ENCODE measurements at places on chromosomes 2 and 18. TPM values are rescaled to one million over a fixed set of nuclear protein-coding genes. Genes with fewer than 3 reads are reported as not detected.

- DNase-seq = peak; percentile 94
- no peak overlapping the region for H3K4me3 ChIP-seq
These were observed 73.2 kb downstream of the LRRFIP1 start for GRCh38 chr2:237700512-237701032.

GRCh38 chr2:73944714-73945113, 18.0 kb downstream of the DGUOK start:
- DNase-seq = no peak
- no peak overlapping the region for H3K4me3 ChIP-seq
- peaks cover 32% of the 10 kb centered on the region for H3K36me3 ChIP-seq
- no peaks in the 10 kb centered on the region for H3K4me1 ChIP-seq
- no peaks in the 10 kb centered on the region for H3K27me3 ChIP-seq

The SERPINB11 gene
- total RNA-seq = not detected

GRCh38 chr2:207167099-207167923, 1.6 kb upstream of the KLF7 start:
- peak overlapping the region; percentile 59 for H3K4me3 ChIP-seq
- DNase-seq = peak; percentile 80
- H3K27ac ChIP-seq = peak overlapping the region; percentile 97
- no peaks in the 10 kb centered on the region for H3K27me3 ChIP-seq
- peaks cover 13% of the 10 kb centered on the region for H3K4me1 ChIP-seq

The C2orf66 gene
- total RNA-seq = 0.04 TPM

The EPB41L5 gene
- 22.7 TPM for total RNA-seq

The LIMS3 gene
- total RNA-seq = 2.1 TPM

The AP1S3 gene
- total RNA-seq = 0.31 TPM

DNA sequence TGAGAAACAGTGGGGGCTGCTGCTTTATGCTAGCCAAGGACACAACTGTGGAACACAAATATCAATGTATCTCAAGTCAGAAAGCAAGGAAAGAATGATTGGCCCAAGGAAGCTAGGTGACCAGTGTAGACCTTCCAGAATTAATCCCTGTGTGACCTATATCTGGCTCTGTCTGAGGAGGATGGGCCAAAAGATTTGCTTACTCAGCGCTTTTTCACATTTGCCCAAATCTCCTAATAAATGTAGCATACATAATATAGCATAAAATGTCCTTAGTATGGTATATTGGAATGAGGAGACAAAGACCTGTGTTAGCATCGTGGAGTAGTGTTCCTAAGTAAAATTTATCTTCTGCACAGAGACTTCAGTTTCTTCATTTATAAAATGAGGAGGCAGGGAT, 66.7 kb upstream of the NT5C1B start:
- H3K4me3 ChIP-seq = no peak overlapping the region
- H3K27ac ChIP-seq = no peak overlapping the region
- DNase-seq = no peak
- no peaks in the 10 kb centered on the region for H3K36me3 ChIP-seq

The RUFY4 gene
- 0.27 TPM for total RNA-seq

DNA sequence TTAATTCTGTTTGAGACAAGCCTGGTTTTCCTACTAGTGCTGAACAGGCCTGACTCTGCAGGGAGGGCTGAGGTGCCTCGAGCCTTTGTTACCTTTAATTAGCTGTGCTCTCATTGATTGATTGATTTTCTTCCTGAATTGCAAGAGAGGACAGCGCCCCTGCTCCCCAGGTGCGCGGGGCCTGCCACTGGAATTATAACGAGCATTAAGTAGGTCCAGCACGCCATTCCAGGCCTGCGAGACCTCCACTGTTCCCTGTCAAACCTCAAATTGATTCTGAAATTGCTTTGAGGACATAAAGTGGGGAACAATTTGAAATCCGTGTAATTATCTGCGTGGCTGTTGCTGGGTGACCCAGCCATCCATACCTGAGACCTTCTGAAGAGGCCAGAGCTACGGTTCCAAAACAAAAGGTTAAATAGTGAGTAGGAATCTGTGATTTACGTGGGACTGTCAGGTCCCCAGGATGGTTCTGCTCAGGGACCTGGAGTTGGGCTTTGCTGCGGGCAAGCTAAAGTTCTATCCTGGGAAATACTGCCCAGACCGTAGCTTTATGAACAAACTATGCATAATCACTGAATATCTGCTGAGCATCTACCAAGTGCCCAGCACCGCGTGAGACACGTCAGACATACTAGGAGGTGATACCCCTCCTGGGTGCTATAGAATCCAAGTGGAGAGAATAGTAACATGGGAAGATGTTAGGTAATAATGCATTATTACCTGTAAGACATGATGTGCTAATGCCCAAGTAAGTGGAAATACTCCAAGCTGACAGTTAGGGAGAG, 104.1 kb downstream of the ZBTB7C start:
- no peak overlapping the region for H3K27ac ChIP-seq
- no peak for DNase-seq
- H3K4me1 ChIP-seq = peaks cover 21% of the 10 kb centered on the region
- no peaks in the 10 kb centered on the region for H3K36me3 ChIP-seq
- H3K4me3 ChIP-seq = no peak overlapping the region
- H3K27me3 ChIP-seq = no peaks in the 10 kb centered on the region

GRCh38 chr2:43273529-43273928, 47.1 kb upstream of the ZFP36L2 start:
- H3K4me1 ChIP-seq = peaks cover 43% of the 10 kb centered on the region
- no peak overlapping the region for H3K4me3 ChIP-seq
- H3K27ac ChIP-seq = no peak overlapping the region
- DNase-seq = no peak
- H3K27me3 ChIP-seq = no peaks in the 10 kb centered on the region

The DCC gene
- 0.13 TPM for total RNA-seq

DNA sequence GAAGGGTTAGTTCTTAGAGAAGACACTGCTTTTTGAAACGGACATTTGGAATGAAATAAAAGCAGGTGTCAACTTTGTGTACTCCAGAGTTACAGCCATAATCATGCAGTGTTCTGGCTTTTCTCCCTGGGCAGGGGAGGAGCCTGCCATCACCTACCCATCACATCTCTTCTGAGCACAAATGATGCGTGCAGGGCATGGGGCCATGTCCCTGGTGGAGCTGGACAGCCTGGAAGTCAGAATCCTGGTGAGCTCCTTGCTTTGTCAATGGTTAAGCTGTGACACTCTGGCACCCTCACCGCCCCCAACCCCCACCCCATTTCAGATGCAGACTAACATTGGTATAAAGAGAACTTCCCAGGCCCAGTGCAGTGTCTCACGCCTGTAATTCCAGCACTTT, 53.1 kb downstream of the PDCL3 start:
- no peak overlapping the region for H3K27ac ChIP-seq
- H3K4me3 ChIP-seq = no peak overlapping the region
- H3K4me1 ChIP-seq = peaks cover 3% of the 10 kb centered on the region

The MAP3K19 gene
- total RNA-seq = not detected

The SIX3 gene
- not detected for total RNA-seq

GRCh38 chr2:240269886-240270285, 129.4 kb upstream of the OTOS start:
- no peak overlapping the region for H3K27ac ChIP-seq
- DNase-seq = no peak
- H3K36me3 ChIP-seq = no peaks in the 10 kb centered on the region
- no peaks in the 10 kb centered on the region for H3K4me1 ChIP-seq

GRCh38 chr2:47360283-47360682, 42.7 kb upstream of the MSH2 start:
- H3K27ac ChIP-seq = no peak overlapping the region
- no peaks in the 10 kb centered on the region for H3K27me3 ChIP-seq
- no peak overlapping the region for H3K4me3 ChIP-seq

- no peak overlapping the region for H3K27ac ChIP-seq
- no peaks in the 10 kb centered on the region for H3K27me3 ChIP-seq
- no peaks in the 10 kb centered on the region for H3K36me3 ChIP-seq
These were observed 51.2 kb upstream of the MEX3C start for GRCh38 chr18:51248685-51249084.

The BBS5 gene
- 4.9 TPM for total RNA-seq

The BMPR2 gene
- 23.4 TPM for total RNA-seq

GRCh38 chr2:232315049-232315922, 63.3 kb upstream of the ALPP start:
- H3K27me3 ChIP-seq = no peaks in the 10 kb centered on the region
- no peaks in the 10 kb centered on the region for H3K36me3 ChIP-seq
- H3K4me3 ChIP-seq = no peak overlapping the region
- peak; percentile 91 for DNase-seq
- H3K27ac ChIP-seq = peak overlapping the region; percentile 91
- H3K4me1 ChIP-seq = peaks cover 38% of the 10 kb centered on the region

The RIT2 gene
- not detected for total RNA-seq

The GNLY gene
- total RNA-seq = 0.31 TPM

DNA sequence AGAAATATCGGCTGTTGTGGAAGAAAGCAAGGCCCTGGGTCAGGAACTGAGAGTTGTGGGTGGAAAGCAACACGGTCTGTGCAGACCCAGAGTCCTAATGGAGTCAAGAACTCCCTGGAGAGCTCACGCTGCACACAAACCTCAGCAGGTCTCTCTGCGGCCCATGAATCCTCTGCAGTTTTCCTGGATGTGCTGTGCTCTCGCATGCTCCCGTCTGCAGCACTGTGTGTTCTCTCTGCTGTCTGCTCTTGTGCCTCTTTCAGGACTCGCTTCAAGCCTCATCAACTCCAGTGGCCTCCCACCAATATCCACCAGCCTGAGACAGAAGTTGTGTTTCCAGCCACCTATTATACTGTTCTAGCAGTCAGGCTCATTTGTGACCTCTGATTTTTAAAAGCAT, 24.3 kb downstream of the RNU4ATAC start:
- H3K4me1 ChIP-seq = peaks cover 8% of the 10 kb centered on the region
- no peak for DNase-seq

Data from muscle of leg (tissue), 16 donors.